ENCODE measurements at places on chromosomes 6 and 20.

DNA sequence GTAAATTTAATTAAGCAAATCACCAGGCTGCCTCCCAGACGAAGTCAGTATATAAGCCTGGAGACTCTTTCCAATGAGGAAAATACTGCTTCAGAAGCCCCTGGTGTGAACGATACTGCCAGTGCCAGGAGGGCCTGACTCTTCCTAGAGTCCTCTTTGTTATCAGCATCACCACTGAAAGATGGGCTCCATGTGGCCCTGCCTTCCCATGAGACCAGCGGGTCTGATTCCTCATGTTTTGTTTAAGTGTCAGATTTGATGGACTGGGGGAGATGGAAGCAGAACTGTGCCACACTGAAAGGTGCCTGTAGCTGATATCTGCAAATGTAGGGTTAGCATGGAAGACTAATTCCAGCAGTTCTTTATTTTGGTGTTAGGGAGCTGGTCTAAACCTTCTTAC, 7.9 kb downstream of the NQO2 start:
- DNase-seq, result no peak

DNA sequence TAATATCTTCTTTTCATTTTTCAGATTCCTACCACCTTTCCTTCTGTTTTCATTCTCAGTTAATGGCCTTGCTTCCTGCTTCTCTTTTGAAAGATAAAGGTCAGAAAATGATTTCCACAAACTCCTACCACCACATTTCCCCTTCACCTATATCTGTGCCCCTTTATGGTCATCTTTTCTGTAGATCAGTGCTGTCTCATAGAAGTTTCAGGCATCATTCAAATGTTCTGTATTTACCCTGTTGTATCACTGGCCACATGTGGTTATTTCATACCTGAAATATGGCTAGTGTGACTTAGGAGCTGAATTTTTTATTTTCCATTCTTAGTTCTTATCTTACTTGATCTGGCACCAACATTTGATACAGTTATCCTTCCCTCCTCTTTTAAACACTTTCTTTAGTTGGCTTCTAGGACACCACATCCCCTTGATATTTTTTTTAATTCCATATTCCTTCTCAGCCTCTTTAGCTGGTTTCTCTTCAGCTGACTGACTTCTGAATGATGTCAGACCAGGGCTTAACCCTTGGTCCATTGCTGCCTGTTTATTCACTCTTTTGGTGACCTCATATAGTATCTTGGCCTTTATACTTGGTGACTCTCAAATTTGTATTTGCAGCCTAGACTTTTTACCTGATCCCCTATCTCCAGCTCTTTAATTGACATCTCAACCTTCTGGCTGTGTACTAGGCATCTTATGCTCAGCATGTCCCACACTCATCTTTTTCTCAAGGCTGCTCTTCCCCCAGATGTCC, 81.0 kb downstream of the ATRN start:
- DNase-seq, result no peak

DNA sequence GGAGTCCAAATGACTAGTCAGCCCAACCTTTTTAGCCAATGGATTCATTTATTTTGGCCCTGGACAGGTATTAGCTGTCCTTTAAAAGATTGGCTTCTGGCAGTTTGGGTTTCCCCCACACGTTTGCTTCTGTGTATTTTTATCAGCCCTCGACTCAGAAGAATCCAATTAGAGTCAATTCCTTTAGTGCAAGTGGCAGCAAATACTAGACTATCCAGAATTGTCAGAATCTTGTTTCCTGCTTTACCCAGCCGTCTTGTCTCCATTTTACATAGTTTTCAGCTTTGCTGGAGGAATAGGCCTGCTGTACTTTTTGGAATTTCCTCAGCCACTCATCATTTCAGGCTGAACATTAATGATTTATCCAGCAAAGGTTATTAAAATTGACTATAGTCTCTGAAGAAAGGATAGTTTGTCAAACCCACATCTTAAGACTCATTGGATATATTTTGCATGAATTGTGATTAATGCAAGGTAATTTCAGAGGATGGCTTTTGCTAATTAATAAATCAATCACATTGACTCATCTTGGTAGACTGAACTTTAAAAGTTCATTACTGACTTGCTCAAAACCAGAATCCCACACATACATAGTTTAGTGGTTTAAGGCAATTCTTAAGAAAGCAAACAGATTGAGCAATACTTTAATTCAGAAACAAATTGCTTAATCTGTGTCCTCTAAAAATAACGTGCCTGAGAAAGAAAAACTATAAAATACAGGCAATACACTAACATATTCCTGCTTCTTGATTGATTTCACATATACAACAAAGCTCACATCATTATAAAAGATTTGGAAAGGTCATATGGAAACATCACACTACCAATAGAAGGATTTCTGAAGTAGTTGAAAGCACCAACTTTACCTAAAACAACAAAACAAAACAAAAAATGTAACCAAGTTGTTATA, 62.9 kb upstream of the ZNF217 start:
- DNase-seq, result no peak

- DNase-seq, result no peak
Observed at GRCh38 chr20:50516935-50517816, 7.0 kb downstream of the PTPN1 start.

- no peak for DNase-seq
Observed at GRCh38 chr20:44618318-44618731, 33.2 kb downstream of the ADA start.

- DNase-seq, result no peak
Observed at GRCh38 chr6:92507552-92507951, 911.8 kb downstream of the EPHA7 start.

DNA sequence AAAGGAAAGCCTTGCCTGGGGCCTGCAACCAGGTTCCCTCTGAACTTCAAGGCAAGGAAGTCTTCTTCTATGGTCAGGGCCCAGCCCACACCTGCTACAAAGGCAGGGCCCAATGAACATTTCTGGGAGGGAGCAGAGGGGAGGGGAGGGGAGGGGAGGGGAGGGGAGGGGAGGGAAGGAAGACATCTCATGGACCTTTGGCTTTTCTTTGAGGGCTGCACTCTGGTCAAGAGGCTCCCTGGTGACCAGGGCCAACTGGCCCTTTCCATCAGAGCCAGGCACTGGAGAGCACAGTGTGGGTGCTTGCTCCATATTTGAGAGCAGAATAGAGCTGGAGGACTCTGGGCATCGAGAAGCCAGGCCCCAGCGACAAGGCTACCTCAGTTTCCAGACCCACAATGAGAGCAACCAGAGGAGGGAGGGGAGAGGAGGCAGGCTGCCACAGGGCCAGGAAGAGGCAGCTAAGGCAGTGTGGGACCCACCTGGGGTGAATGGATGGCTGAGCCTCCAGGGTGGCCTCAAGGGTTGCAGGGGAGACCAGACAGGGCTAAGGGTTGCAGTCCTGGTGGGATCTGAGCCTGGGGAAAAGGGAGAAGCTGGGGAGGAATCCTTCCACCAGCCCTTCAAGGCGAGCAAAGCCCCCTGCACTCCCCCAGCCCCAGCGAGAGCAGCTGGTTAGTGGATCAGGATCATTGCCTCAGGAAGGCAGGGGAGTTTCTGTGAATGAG, 84.8 kb downstream of the MRPL14 start:
- no peak for DNase-seq

DNA sequence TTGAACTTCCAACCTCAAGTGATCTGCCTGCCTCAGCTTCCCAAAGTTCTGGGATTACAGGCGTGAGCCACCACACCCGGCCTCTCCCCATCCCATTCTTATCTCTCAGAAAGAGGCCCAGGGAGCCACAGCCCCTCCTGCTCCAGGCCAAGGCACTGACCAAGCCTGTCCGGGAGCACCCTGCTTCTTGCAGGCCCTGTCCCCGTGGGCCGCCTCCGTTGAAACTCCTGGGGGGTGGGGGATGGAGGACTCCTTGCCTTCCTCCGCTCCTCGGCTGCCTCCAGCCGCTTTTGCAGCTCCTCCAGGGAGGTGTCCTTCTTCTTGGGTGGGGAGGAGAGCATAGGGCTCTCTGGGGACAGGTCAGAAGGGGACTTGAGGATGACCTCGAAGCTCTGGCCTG, 9.7 kb downstream of the STMN3 start:
- DNase-seq, result no peak

DNA sequence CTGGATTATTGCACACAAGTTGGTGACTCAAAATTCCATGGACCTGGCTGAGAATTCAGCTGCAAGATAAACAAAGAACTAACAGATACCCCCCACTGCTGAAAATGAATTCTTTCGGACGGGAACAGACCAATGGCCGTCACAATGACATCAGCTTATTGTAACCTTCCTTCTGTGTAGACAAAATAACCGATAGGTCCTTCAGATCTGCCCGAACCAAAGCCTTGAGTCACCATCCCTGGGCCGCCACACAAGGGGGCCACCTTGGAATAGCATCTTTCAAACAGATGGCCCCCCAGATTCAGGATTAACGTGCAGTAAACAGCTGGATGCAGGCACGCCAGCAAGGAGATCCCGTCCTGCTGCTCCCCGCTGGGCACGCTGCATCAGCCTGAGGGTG, 214.0 kb upstream of the EXOC2 start:
- no peak for DNase-seq

GRCh38 chr6:143941852-143942627, 66.0 kb downstream of the PLAGL1 start:
- no peak for DNase-seq

DNA sequence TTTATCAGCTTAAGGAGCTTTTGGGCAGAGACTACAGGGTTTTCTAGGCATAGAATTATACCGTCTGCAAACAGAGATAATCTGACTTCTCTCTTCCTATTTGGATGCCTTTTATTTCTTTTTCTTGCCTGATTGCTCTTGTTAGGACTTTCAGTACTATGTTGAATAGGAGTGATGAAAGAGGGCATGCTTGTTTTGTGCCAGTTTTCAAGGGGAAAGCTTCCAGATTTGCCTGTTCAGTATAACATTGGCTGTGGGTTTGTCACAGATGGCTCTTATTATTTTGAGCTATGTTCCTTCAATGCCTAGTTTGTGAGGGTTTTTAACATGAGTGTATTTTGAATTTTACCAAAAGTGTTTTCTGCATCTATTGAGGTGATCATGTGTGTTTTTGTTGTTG, 192.8 kb upstream of the PHACTR1 start:
- DNase-seq, result no peak
